ENCODE measurements at places on chromosomes 2 and 18.

GRCh38 chr18:8367217-8367988 lies 241.8 kb upstream of the RAB12 start:
- no peak for DNase-seq

DNA sequence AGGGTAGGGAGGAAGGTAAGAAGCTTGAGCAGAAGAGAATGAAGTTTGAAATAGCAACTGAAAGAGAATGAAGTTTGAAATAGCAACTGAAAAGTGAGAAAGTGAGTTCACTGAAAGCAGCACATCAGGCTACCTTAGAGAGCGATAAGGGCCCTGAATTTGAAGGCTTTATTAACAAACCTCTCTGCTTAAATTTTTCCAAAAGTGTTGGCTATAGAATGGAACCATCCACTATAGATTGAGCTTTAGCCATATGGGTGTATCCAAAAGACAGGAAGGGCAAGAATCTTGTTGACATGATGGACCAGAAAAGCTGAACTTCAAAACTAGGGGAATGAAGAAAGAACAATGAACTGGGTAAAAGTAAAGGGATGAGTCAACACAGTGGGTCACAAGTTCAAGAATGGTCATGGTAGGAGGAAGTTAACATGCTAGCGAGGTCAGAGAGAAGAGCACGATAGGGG lies 122.5 kb downstream of the ASXL3 start:
- no peak for DNase-seq

- no peak for DNase-seq
Observed at GRCh38 chr2:53911434-53912189, 51.8 kb upstream of the GPR75 start.

DNA sequence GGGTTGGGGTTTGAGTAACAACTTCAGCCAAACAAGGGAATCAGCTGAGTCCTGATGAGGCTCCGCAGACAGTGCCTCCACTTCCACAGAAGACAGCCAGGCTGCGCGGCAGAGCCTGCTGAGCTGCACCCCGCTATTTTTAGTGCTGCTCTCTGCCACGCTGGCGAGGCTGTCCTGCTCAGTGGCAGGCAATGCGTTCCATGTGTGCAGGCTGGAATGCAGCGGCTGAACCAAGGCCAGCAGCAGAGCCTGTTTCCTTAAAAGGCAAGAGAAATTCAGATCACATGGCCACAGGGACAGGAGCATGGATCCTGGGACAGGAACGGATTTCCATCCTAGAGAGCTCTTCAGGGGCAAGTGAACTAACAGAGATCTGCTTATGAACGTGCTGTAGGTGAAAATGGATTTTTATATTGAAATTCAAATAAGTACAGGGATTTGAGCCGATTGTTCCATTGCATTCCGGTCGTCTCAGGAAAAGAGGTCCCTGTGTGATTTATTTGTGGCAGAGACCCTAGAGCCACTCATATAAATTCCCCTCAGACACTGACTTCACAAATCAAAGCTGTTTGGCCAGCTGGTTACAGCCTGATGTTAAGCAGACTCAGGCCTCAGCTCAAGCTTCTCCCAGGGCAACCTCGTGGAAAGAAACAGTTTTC lies 98.7 kb downstream of the COL6A3 start:
- DNase-seq = no peak

DNA sequence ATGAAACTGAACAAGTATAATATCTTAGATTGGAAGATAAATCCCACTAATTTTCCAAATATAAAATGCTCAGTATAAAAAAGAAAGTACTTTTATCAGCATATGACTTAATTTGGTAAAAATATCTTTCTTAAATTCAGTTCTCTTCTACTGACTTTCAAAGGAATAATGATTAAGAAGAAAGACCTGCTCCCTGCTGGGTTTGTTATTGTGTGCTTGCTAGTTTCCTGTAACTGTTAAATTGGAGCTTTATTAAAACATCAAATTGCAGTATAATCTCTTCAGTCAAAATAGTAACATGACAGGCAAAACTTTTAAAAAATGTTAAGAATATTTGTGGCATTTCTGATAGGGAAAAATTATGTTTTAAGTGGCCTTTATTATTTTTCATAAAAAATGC lies 1317.4 kb upstream of the CDH2 start:
- no peak for DNase-seq

- no peak for DNase-seq
Observed at GRCh38 chr2:8003462-8004075, 678.3 kb upstream of the ID2 start.

DNA sequence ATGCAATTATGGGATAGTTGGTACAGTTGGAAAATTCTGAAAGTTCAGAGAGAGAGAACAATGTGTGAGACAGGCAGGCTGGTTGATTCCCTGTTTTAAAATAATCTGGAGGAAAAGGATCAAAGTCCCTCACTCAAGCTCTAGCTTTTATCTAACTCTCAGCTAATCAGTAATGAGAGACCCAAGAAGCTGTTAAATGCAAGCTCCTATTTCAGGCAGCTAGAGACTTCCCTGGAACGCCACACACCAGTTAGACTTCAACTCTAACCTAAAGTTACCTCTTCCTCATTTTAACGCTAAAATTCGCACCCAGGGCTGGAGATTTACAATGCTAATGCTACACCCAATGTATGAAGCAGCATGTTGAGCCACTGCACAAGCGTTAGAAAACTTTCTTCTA lies 243.1 kb downstream of the EN1 start:
- DNase-seq = no peak

DNA sequence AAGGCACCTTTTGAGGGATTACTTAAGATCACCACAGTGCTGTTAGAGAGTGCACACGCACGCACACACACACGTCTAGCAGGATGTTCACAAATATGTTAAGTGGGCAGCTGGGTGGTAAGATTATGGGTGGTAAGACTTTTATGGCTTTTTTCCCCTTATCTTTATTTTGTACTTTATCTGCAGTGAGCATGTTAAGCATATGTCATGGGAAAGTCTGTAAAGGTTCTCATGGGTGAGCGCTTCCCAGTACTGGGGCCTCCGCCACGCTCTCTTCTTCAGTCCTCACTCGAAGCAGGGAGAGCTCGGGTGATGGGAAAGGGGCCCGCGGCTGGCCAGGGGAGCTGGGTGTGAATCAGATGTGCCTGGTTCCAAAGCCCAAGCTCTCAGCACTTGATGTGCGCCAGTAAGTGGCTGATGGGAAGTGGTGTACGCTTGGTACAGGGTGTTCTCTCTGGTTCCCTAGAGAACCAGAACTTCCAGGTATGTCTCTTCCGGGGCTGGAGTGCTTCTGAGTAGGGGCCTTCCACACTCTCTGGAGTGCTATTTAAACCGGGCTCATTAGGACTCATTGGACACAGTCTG lies 83.9 kb upstream of the YWHAQ start:
- no peak for DNase-seq

- DNase-seq = no peak
Observed at GRCh38 chr2:134724341-134724740, 5.5 kb upstream of the TMEM163 start.

DNA sequence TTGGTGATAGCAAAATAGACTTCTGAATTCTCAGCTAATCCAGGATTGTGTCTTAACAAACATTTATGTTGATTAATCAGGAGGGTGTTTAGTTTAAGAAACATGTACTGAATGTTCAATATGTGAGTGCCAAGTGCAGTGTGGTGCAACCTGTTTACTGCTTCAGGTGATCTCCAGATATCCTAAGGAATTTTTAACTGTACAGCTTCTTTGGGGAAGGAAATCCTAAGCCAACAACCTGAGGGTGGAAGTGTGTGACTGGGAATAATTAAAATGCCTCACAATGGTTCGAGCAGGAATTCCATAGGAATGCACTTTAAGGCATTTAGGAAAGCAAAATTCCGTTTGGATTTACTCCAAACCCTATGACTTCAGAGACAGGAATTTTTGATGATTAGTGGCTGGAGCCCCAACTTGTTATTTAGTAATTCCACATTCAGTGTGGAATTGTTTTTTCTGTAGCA lies 16.4 kb downstream of the CRIM1 start:
- no peak for DNase-seq

DNA sequence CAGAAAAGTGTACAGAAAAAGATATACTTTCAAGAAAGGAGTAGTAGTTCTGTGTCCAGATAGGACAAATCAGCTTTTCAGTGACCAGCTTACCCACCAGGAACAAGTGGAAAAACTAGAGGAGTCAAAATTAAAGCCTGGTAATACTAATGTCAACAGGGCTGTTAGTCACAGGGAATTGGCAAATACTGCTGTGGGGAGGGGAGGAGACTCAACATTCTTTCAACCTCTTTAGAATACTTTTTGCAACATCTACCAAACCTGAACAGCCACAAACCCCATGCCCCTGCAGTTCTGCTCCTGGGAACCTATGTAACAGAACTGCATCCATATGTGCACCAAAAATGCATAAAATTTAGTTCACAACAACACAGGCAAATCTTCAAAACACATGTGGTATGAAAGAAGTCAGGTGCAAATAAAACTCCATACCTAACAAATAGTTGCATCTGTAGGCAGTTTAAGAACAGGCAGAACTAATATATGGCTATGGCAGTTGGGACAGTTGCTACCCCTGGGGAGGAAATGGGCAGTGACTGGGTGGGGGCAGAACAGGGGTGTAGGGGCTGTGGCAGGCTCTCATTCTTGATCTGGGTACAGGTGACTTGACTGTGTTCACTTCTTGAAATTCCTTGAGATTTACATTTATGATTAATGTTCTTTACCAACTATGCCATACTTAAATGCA lies 9.7 kb downstream of the CMPK2 start:
- no peak for DNase-seq

- DNase-seq = no peak
Observed at GRCh38 chr2:55555977-55556376, 36.5 kb downstream of the CFAP36 start.

GRCh38 chr2:38744399-38744780 lies 6.8 kb downstream of the SRSF7 start:
- DNase-seq = no peak

GRCh38 chr18:33733376-33733775 lies 155.4 kb downstream of the ASXL3 start:
- no peak for DNase-seq

DNA sequence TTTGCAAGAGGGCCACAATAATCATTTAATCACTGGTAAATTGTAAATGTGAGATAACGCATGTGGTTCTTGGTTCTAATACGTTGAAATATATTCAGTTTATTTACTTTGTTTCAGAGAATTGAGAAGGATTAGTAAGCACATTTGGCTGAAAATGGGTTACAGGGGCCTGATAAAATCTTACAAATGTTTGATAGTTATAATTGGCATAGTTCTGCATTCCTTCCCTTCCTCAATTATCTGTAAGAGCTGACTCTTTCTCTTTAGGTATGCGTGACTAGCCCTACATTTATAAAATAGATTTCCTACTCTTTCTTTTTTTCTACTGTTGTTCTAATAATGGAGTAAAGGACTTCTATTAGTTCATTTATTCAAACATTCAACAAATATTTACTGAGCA lies 685.2 kb downstream of the NUP35 start:
- DNase-seq = no peak

- DNase-seq = no peak
Observed at GRCh38 chr2:194567661-194568017, 1089.4 kb upstream of the SLC39A10 start.

- DNase-seq = no peak
Observed at GRCh38 chr2:69023236-69023635, 10.3 kb downstream of the ANTXR1 start.

DNA sequence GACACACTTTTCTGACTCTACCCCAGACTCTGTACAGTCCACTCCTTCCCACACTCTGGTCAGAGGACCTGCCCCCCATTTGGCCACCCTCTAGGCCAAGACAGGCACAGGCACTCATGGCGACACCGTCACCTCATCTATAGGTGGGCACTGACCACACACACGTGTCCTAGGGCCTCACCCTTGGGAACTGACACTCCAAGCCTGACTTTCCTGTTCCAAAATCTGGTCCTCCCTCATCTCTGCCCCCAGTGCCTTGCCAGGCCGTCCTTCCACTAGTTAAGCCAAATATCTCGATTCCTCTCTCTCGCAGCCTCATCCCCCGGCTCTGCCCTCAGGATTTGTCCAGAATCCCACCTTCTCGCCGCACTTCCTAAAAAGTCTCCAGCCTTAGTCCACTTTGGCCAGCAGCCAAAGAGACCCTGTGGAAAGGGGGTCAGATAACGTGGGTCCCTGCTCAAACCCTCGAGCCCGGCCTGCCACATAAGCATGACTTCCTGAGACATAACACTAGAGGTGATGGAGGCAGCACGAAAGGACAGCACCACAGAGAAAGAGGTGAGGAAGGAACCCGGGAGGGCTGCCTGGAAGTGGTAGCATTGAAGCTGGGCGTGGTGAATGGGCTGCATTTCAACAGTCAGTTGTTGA lies 105.8 kb upstream of the OTOS start:
- no peak for DNase-seq

DNA sequence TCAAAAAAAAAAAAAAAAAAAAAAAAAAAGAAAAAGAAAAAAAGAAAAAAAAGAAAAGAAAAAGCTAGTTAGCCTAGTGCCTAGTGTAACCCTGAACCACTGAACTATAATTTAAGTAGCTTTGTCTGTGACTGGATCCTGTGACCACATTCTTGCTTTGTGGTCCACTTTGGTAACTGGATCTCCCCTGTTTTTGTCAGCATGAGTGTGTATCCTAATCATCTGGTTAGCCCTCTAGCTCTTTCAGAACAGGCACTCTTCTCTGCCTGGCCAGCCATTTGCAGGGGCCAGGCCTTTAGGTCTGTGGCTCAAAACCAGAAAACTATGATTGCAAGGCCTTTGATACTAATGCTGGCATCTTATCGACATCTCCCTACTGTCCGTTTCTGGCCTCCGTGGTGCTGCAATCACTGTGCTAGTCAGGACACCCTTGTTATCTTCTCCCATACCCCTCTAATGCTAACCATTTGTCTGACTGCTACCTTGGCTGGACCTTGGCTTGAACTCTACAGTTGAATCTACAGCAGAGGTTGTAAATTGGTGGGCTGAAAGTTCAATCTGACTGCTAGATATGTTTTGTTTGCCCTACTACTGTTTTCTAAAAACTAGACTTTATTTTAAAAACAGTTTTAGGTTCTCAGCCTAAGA lies 40.5 kb downstream of the RBKS start:
- DNase-seq = no peak

GRCh38 chr2:14978845-14979244 lies 346.3 kb downstream of the LRATD1 start:
- no peak for DNase-seq

- no peak for DNase-seq
Observed at GRCh38 chr2:221461901-221462300, 110.2 kb downstream of the EPHA4 start.

GRCh38 chr2:216474925-216475670 lies 23.5 kb upstream of the RPL37A start:
- peak; percentile 68 for DNase-seq

- no peak for DNase-seq
Observed at GRCh38 chr18:46406539-46406932, 250.5 kb downstream of the LOXHD1 start.

DNA sequence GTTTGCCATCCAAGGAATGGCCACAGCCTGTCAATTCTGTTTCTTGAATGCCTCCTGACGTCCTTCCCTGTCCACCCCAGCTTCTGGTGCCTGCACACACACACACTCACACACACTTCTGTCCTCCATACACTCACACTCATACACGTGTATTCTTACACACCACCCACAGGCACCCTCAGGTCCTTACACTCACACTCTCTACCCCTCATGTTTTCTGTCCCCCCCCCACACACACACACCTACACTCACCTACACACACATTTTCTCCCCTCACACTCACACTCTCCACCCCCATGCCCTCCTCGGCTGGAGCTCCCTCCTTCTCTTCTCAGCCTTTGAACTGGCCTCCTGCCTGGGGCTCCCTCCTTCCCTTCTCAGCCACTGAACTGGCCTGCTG lies 148.0 kb upstream of the SALL3 start:
- no peak for DNase-seq
